Uterus (tissue), 4 donors: ENCODE measurements at places on chromosomes 12 and 14. TPM values are rescaled to one million over a fixed set of nuclear protein-coding genes. Genes with fewer than 3 reads are reported as not detected.

Gene LMNTD1
- not detected for total RNA-seq

Gene RAB2B
- total RNA-seq = 33.7 TPM

Gene GDF3
- total RNA-seq = not detected

- H3K27ac ChIP-seq = no peak overlapping the region
- H3K4me1 ChIP-seq = no peaks in the 10 kb centered on the region
- no peaks in the 10 kb centered on the region for H3K27me3 ChIP-seq
- no peak overlapping the region for H3K4me3 ChIP-seq
- DNase-seq = no peak
These were observed 32.4 kb downstream of the PLXNC1 start for GRCh38 chr12:94180558-94181296.

DNA sequence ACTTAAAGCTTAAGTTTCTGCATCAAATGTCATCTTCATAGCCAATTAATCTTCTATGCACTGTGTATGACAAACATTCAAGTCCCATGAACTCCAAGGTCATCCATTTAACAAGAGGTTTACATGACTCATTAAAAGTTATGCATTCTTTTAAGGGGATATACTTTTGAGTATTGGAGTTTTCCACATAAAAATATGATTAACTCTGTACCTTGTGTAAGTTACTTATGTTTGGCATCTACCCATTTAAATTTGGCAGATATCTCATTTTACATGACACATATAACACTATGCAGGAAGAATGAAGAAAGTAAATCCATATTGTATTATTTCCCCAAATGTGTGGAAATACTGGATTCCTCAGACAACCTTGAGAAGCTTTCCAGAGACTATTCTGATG is 240.2 kb downstream of the PAX9 start:
- no peak for DNase-seq
- H3K4me3 ChIP-seq = no peak overlapping the region
- no peak overlapping the region for H3K27ac ChIP-seq

DNA sequence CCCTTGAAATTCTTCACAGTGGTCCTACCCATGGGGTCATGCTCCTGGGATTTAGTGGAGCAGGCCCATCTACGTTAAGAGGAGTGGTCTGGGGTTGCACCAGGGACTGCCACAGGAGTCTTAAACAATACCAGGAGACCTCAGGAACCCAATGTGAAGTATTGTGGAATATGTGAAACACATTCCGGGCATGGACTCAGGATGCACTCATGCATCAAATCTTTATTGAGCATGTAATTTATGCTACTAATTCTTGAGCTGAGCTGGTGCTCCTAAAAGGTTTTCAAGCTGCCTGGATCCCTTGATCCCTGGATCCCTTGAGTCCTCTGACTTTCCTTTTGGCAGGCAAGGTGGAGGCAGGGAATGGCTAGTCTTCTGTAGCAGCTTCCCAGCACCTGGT is 8.8 kb downstream of the SERPINA10 start:
- no peak overlapping the region for H3K27ac ChIP-seq
- no peak for DNase-seq
- no peaks in the 10 kb centered on the region for H3K36me3 ChIP-seq
- H3K27me3 ChIP-seq = no peaks in the 10 kb centered on the region
- H3K4me1 ChIP-seq = no peaks in the 10 kb centered on the region

GRCh38 chr12:5402009-5402935 is 29.6 kb upstream of the NTF3 start:
- DNase-seq = no peak
- H3K4me3 ChIP-seq = no peak overlapping the region
- H3K27ac ChIP-seq = no peak overlapping the region
